ENCODE measurements at places on chromosomes 6 and 20.

- DNase-seq = no peak
Measured at GRCh38 chr20:23337312-23337711, 13.3 kb upstream of the NXT1 start.

- no peak for DNase-seq
Measured at GRCh38 chr6:98985391-98985790, 37.6 kb upstream of the FBXL4 start.

GRCh38 chr6:161273274-161273751 is 548 bp downstream of the AGPAT4 start:
- peak; percentile 34 for DNase-seq

DNA sequence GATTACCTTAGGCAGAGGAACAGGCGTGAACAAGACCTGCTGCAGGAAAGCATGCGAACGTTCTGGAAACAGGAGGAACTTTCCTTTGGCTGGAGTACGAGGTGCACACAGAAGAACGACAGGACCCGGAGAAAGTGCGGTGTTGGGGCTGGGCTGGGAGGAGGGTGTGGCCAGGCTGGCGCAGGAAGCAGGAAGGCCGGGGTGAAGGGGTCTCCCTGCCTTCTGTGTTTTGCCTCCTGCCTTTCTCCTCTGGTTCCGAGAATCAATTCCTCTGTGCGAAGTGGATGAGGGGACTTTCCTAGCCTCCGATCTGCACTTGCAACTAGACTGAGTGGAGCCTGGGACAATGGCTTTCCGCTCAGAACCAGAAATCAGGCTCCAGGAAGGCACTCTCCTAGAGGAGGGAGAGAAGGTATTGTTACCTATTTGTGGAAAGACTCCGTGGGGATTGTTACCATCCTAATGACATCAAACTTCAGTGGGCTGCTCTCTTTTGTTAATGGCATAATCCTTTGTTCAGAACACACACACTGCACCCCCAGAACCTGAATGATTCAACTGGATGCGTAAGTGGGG is 22.9 kb upstream of the PLEKHG1 start:
- DNase-seq = no peak

DNA sequence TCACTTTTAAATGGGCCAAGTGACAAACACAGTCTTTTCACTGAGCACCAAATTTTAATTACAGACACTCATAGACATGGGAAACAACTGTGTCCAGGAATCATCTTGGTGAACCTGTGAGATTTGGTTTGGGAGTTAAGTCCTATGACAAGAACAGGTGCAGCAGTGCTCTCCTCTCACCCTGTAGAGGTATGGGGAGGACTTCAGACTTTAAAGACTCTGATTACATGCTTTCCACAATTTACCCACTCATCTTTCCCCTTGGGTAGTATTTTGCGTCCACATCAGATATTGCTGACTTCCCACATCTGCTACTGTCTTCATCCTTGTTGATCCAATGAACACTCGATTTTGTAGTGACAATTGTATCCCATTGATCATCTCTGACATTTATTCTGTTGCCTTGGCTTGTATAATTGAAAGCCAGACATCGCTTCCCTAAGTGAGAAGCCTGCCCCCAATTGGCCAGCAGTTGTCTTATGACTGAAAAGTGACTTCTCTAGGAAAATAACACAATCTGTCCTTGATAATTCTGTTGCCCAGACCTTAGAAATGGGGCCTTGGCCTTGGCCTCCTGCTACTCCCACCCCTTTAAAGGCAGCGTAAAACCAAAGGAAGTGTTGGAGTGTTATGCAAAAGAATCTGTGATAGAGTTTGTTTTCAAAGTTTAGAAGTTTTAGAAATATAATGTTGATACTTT is 40.0 kb downstream of the TXLNB start:
- no peak for DNase-seq

DNA sequence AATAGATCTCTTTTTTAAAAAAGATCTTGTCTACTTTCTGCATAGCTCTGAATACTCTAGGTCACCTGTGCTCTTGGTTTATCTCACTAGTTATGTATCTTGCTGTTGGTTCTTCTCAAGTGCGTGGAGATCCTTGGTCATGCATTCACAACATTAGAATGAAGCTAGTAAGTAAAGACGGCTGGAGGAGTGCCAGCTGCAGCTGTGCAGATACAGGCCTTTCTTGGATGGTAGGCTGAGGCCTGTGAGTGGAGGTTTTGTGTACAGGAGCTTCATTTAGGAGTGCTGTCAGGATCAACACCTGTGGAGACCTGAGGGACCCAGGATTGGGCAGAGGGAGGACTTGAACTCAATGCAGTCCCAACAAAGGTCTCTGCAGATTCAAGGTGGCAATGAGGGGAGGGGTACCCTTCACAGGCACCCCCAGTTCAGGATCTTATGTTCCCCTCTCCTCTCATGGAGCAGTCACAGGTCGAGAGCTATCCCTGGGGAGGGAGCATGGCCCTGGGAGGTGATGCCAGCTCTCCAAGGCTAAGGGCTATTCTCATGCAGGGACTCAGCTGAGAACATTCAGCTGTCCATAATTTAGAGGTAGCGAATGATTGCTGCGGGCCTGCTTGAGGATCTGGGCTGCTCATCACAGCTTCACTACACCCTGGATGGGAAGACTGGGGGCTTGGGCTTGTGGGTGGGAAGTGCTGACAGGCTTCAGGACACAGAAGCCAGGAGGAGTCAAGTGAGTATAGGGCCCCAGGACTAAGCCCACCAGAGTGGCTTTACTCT is 98.9 kb upstream of the ENPP5 start:
- DNase-seq = no peak

GRCh38 chr20:33475381-33476152 is 14.3 kb upstream of the CBFA2T2 start:
- no peak for DNase-seq

DNA sequence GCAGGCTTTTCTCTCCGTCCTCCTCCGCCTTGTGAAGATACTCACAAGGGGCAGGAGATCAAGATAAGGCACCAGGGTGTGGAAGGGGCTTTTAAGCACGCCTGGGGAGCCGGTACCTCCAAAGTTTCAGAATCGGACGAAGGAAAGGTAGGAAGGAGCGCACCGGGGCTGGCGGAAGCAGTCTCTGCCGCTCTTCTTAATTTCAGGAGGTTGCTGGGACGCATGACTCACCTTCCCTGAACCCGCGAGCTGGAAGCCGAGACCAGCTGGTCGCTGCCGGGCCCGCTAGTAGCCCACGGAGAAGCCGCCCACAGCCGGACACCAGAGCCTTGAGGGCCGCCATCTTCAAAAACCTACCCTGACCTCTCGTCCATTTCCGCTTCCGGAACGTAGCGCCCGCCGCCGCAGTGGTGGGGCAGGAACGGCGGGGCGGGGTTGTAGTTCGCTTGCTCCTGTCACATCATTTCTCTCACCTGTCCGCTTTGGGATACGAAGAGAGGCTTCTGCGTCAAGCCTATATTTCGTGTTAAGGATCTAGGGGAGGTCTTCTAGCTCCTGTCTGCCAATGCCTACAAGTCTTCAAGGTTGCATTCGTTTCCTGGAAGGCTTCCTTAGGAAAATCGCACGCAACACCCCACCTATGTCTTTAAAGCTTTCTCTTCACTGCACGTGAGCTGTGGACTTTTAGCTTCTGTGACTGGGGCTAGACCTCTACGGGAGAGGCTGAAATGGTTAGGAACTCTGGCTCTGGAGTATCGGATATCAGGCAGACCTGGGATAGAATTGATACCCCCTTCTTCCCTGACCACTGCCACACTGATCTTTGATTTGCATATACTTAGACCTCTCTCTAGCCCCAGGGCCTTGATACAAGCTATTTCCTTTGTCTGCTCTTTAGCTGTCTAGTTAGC is at the start of gene MRPS18A:
TSS of gene MRPS18A (minus strand) at position 355 of the 911 bp plus-strand sequence. CDS start at position 343, 12 bp downstream.
- peak; percentile 91 for DNase-seq

GRCh38 chr20:34922654-34923381 is 32.8 kb downstream of the GSS start:
- DNase-seq = no peak

- no peak for DNase-seq
Measured at GRCh38 chr6:34025861-34026260, 120.0 kb downstream of the GRM4 start.

- DNase-seq = no peak
Measured at GRCh38 chr6:158279615-158280014, 32.6 kb upstream of the TULP4 start.

GRCh38 chr20:53181866-53182376 is 209.8 kb downstream of the TSHZ2 start:
- DNase-seq = no peak

DNA sequence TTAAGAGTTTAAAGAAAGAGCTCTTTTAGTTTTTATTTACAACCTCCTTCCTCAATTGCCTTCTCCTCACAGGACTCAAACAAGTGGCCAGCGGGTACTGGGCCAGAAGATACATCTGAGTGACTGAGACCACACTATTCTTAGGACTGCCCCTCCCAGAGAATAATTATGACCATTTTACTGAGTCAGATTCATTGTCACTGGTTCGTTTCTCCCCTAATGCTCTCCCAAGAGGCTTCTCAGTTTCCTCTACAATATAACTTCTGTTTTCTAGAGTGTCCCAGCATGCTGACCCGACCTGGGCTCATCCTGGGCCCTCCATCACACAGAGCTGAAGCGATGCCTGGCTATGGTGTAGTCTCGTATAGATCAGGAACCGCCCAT is 279.9 kb downstream of the CD83 start:
- no peak for DNase-seq

GRCh38 chr6:28182255-28182654 is 40.6 kb downstream of the ZKSCAN8 start:
- no peak for DNase-seq

GRCh38 chr6:39059496-39060310 is 11.1 kb downstream of the GLP1R start:
- no peak for DNase-seq

DNA sequence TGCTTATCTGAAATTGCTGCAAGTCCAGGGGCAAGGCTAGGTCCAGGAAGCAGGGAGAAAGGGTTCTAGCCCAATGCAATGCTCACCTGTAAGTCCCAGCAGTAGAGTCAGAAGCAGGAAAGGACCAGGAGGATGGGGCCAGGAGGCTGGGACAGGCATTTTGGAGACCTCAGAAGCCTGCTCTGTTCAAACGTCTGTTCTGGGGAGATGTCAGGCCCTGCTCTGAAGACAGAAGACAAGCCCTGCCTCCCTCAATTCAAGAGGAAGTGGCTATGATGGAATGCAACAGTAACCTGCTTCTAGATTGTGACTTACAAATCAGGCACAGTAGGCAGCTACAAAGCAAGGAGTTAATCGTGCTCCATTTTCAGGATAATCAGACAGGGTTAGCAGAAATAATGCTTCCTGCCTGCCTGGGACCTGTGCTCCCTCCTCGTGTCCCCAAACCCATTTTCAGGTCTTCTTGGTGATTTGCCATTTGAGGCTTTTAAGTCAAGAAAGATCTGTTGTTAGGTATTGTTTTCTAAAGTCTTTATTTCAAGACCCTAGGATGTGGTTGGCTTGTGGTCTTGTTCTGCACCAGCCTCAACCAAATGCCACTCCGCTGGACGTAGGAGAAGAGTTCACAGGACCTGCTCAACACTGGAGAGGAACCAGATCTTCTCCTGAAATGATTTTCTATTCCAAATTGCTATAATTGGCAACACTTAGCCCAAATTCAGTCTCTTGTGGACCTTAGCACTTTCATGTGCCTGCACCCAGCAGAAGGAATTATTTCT is at the start of gene SIRPG:
TSS of gene SIRPG (minus strand) at position 224 of the 779 bp plus-strand sequence. CDS start at position 159, 65 bp downstream.
- DNase-seq = no peak

- no peak for DNase-seq
Measured at GRCh38 chr6:74720923-74721322, 484.9 kb downstream of the COL12A1 start.

- no peak for DNase-seq
Measured at GRCh38 chr6:143195349-143195845, 134.7 kb downstream of the AIG1 start.

DNA sequence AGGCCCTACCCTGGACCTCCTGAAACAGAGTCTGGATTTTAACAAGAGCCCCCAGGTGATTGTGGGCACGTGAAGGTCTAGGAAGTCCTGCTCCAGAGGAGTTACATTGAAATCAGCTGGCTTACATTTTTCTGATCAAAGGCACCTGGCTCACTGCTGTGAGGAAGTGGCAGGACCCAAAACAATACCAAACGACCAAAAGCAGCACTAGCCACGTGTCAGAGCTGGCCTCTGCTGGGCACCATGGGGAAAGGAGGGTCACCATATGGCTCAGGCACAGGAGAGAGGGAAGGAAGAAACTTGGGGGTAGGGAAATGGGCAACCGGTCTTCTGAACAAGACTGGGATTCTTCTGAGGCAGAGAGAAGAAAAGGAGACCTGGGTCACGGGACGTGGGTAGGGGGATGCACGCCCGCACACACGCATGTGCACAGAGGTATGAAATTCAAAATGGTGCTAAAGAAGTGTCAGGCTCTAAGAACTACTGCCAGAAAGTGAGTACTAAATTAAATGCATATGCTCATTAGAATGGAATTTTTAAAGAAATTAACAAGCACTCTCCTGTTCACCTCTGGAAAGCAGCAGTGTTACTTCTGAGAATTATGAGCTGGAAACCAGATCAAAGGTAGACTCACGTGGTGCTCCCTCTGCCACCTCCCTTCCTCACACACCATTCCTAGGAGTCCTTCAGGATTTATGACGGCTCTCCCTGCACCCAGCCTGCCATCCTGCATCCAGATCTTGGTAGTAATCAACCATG is 113.6 kb downstream of the TRERF1 start:
- DNase-seq = no peak

GRCh38 chr6:117592983-117593759 is 9.1 kb downstream of the GOPC start:
- DNase-seq = no peak

DNA sequence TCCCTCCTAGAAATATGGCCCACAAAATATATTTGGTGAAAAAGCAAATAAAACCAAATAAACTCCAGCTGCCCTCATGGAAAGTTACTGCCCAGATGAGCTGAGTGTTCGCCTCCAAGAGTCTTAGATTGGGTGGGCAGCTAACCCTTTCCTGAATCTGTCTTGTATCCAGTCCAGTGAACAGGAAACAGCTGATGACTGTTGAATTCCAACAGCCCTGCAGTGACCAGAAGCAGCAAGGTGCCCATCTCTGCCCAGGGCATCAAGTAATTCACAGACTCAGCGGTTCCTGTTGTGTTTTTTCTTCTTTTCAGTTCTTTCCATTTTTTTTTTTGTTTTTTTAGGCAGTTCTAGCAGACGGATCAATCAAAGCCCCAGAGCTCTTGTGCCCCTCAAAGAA is 199.2 kb downstream of the UBE3D start:
- no peak for DNase-seq

Measured in inflammatory macrophage (primary cell).